ENCODE measurements at places on chromosomes 5 and 9. TPM values are rescaled to one million over a fixed set of nuclear protein-coding genes. Genes with fewer than 3 reads are reported as not detected.

The CDKN2B gene
- total RNA-seq, result 1.3 TPM

The ZBTB6 gene
- 26.2 TPM for total RNA-seq

The SEPTIN8 gene
- 25.4 TPM for total RNA-seq

The PCDH1 gene
- total RNA-seq, result 0.08 TPM

The SNCAIP gene
- total RNA-seq, result 0.49 TPM

The GPR21 gene
- 1.7 TPM for total RNA-seq

The TSLP gene
- total RNA-seq, result 0.69 TPM

The ZNF367 gene
- total RNA-seq, result 35.5 TPM

The PCDHA1 gene
- not detected for total RNA-seq

The PCDHGA4 gene
- 14.7 TPM for total RNA-seq

The SPATA31D3 gene
- not detected for total RNA-seq

The PRRX2 gene
- 0.18 TPM for total RNA-seq

The SPATA31C1 gene
- total RNA-seq, result 0.10 TPM

The ZNF608 gene
- 10.9 TPM for total RNA-seq

The PCDHA9 gene
- 0.02 TPM for total RNA-seq

The RNF44 gene
- total RNA-seq, result 24.2 TPM

The ALDH1A1 gene
- total RNA-seq, result 1.0 TPM

The CFAP90 gene
- total RNA-seq, result not detected

The KCNV2 gene
- not detected for total RNA-seq

The SEMA4D gene
- not detected for total RNA-seq

The GRXCR2 gene
- not detected for total RNA-seq

Measured in SJCRH30 (cell line).